ENCODE measurements at places on chromosomes 2 and 18.

DNA sequence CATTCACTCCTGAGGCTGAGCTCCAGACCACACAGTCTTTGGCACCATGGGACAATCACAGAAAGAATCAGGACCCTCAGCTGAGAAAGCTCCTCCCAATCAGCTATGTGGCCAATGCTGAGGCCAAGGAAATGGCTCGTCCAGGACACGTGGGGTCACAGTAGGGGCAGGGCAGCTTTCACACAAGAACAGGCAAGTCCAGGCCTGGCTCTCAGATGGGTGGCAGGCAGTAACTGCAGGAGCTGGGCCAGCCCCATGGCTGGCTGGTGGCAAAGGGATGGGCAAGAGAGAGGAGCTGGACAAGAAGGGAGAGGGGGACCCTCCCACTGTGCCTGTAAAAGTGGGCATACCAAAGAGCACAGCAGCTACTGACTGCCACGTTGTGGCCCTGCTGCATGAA lies 12.2 kb upstream of the EDAR start:
- DNase-seq: no peak

GRCh38 chr2:203675086-203675485 lies 31.4 kb upstream of the CD28 start:
- no peak for DNase-seq

DNA sequence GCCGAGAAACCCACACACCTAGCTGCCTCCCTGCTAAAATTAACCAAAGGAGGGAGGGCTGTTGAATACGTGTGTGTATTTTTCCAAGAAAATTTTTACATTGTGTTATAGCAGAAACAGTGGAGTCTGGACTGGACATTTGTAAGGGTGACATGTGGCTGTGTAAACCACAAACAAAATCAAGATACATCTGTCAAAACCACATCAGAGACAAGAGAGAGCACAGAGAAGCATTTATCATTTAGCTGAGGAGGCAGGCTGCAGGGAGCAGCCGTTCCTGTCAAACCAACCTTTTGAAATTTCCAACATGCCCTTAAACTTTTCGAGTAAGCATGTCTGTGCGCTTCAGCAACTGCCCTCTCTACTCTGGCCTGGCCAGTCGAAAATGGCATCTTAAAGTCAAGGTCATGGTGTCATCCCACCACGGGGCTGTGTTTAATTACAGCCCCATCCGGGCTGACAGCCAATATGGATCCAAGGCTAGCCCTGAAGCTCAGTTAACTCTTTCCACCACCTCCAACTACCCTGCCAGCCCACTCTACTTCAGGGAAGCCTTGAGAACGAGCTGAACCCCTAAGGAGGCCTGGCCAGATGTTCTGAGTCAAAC lies 8.4 kb downstream of the BCL11A start:
- DNase-seq: no peak

- DNase-seq: no peak
These were observed 65.9 kb downstream of the EDAR start for GRCh38 chr2:108923019-108923700.

- no peak for DNase-seq
These were observed 75.3 kb downstream of the RTP5 start for GRCh38 chr2:241944821-241945220.
